ENCODE measurements at places on chromosomes 2 and 18. TPM values are rescaled to one million over a fixed set of nuclear protein-coding genes. Genes with fewer than 3 reads are reported as not detected.

- ATAC-seq = peak; percentile 41
Measured at GRCh38 chr18:45254709-45255082, 360.6 kb upstream of the SLC14A2 start.

GRCh38 chr2:147910990-147911473 lies 66.2 kb downstream of the ACVR2A start:
- ATAC-seq = peak; percentile 38

GRCh38 chr2:170073288-170073687 lies 104.7 kb upstream of the MYO3B start:
- no peak for ATAC-seq

DNA sequence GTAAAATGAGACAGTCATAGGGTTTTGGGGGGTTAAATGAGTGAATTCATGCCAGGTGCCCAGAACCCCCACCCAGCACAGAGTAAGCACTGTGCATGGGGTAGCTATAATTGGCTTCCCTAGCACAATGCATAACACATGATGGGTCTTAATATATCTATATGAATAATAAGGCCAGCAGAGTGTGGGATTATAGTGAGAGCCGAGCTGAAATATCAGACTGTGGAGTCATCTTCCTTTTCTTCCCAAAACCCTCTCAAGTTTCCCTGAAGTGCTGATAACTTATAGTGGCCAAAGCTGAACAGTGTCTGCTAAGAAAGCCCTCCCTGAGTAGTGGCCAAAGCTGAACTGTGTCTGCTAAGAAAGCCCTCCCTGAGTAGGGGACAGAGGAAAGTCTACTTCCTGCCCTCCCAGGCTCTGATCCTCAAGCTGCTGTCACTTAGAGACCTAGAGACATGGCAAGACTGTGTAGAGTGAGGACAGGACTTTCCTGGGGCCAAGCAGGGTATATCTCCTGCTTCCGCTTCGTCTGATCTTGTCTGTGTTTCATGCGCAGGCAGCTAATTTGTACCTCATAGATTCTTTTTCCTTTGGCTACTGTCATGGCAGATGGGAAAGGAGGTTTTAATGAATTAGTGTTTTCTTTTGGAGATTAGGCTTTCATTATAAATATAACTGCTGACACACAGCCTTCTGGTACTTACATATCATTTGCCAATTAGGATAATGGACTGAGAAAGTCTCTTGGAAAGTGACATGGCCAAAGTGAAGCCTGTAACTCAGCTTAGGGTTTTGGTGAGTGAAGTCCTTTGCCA lies 94.9 kb downstream of the FHOD3 start:
- ATAC-seq = no peak

DNA sequence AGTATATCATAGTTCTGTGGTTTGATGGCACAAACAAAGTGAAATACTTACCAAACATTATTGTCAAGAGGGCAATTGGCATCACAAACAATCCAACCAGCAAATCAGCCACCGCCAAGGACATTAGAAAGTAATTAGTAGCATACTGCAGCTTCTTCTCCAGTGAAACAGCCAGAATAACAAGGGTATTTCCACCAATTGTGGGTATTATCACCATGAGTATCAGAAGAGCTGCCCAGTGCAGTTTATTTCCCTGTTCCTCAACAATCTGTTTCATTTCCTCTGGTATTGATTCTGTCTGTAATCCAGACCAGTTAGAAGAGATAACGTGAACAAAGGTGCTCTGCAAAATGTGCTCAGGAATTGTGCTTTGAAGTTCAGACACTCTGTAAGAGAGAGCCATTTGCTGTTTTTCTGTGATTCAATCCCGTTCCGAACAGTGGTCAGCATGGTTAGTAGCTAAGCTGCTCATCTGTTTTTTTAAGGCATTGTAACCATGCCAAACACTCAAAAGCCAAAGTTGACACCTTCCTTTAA lies 1.4 kb downstream of the HTR2B start:
- ATAC-seq = no peak

The CFAP210 gene
- total RNA-seq = not detected

The SERPINB11 gene
- total RNA-seq = 7.1 TPM
